ENCODE measurements at places on chromosomes 7 and 10.

GRCh38 chr10:33542752-33543505 is 208.5 kb upstream of the NRP1 start:
- DNase-seq = no peak

DNA sequence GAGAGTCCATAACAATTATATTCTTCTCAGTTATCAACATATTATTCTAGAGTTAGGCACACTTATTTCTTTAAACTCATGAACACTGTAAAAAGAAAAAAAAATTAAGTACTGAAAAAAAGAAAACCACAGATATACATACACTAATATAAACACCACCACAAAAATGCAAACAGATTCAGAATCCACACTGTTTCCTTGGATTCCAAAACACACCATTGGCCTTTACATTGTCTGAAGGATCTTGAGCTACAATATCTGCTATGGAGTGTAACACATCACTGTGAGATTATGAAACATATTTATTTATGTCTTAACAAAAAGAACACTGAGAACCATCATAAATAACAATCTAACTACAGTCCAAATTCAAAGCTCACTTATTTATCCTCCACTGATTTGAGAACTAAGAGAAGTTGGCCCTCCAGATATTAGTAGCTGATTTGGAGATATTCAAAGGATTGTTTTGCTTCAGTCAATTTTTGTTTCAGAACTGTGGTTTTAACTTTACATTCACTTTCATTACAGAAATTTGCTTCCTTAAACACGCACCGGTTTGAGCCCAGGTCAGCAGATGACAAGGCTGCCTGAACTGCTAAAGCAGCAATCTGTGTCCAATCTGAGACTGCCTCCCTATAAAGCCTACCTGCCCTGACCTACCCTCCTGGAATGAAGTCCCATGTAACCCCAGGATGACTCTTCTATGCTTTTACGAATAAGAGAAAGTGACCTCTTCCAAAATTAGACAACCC is 47.0 kb upstream of the CDK1 start:
- DNase-seq = peak; percentile 38

GRCh38 chr7:26815426-26815825 is 49.0 kb downstream of the SKAP2 start:
- DNase-seq = no peak

- no peak for DNase-seq
These were observed 60.7 kb downstream of the MINDY4 start for GRCh38 chr7:30831936-30832335.

DNA sequence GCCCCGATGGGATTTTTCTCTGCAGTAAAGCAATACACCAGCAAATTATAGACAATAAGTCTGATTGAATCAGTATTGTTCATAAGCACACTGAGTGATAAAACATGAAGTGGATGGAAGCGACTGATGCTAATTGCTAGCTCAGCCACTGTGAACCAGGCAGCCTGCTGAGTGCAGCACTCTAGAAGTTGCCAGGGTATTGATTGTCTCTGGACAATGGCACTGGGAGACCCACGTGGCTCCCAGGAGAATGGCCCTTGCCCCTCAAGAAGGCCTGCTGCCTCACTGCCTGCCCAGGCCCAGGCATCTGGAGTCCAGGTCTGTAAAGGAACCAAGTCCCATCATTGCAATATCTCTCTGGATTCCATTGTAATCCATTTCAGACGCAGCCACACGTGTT is 80.4 kb upstream of the TCERG1L start:
- DNase-seq = no peak

GRCh38 chr10:66176772-66177171 is 749.1 kb upstream of the LRRTM3 start:
- DNase-seq = no peak

GRCh38 chr7:22666732-22667131 is 60.3 kb upstream of the IL6 start:
- DNase-seq = no peak

DNA sequence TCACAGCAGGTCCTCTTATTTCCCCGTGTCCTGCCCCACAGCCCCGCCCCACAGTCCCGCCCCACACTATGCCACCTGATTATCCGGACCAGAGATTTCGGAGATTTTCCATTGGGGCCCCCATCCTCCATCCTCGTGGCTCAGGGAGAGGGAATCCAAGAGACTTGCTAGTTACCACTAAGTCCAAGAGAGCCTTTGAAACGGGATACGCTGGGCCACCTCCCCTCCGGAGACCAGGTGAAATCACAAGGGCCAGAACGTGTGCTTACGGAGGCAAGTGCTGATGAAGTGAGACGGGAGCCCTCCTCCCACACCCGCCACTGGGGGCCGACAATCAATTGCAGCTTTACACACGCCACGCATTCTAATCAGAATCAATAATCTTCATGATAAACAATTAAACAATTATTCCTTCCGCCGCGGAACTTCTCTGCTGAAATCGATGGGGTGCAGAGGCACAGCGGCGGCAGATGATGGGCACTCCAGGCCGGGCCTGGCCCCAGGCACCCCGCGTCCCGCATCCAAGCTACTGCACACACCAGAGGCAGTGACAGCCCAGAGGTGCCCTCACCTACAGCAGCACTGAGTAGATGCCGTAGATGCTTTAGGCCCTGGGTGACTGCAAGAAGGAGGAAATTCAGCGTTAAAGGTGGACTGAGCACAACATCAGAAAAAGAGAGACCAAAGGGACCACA is 534.0 kb upstream of the FOXK1 start:
- no peak for DNase-seq

GRCh38 chr10:36094096-36094495 is 452.0 kb upstream of the FZD8 start:
- DNase-seq = no peak

- peak; percentile 41 for DNase-seq
These were observed 3.7 kb upstream of the ELFN1 start for GRCh38 chr7:1666317-1666822.

DNA sequence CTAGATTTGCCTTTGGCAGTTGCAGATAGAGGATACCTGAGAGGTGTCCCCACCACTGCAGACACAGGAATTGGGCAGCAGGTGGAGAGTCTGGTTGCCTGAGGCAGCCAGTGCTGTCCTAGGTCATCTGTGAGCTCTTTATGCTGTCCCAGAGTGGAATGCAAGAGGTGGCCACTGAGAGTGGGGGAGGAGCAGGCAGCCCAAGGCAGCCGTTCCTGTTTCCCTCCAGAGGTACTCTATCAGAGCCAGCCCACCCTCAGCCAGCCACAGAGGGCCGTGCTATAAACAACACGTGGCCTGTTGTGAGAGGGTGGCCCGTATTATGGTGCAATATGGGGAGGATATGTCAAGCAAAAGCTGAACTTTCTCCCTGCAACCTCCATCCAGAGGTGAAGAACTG is 8.5 kb downstream of the LRRC18 start:
- no peak for DNase-seq

- no peak for DNase-seq
These were observed 10.5 kb upstream of the ADAMTS14 start for GRCh38 chr10:70661623-70662361.

- no peak for DNase-seq
These were observed 17.7 kb upstream of the GTPBP4 start for GRCh38 chr10:970311-971149.

GRCh38 chr7:157138101-157138423 is 664 bp upstream of the UBE3C start:
- no peak for DNase-seq

- DNase-seq = no peak
These were observed 37.1 kb downstream of the CPXM2 start for GRCh38 chr10:123854498-123854897.

- no peak for DNase-seq
These were observed 74.0 kb downstream of the WNT2 start for GRCh38 chr7:117248829-117249228.

DNA sequence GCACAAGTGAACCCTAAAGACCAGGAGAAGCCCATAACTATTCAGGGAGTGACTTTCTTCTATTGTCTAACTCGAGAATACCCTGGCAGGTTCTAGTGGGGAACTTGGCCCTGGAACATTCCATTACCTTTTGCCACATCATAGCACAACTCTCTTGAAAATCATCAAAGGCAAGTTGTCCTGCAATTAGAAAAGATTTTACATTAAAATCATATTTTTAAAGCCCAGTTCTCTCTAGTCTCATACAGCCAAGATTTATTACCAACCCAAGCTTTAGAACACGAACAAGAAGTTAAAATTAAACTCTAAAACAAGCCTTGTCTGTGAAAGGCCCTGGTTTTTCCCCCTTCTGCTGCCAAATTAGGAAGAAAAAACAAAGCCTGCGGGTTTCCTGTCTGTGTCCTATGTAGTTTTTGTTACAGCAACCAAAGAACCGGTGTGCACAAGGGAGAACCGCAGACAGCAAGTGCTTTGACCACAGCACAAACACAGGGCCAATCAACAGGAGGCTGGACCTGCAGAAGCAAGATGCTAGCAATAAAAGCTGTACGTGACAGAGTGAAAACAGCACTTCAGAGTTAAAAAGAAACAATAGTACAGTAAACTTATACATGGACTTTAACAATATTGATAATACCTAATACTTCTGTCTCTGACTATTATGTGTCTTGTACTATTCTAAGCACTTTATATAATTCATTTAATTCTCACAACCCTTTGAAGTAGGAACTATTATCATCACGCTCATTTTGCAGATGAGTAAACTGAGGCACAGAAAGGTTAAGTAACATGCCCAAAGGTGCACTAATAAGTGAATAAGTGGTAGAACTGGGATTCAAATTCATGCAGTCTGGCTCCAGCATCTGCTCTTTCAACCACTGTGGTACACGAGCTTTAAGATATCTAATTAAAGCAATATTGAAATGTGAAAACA is 65.8 kb downstream of the STK17A start:
- DNase-seq = peak; percentile 66

DNA sequence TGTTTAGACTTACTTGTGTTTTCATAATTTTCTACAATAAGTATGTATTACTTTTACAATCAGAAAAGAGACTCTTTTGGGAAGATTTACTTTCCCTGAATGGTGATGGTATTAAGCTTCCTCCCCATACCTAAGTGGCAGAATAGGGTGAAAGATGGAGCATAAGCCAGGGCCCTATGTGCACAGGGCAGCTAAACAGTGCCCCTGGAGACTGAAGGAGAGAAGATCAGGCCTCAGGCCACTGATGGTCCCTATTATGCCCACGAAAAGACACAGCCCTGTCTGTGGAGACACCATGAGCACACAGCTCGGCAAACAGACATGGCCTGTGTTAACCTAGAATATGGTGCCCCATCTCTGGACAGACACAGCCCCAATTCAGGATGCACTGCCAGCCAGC is 139.4 kb downstream of the OAT start:
- no peak for DNase-seq

DNA sequence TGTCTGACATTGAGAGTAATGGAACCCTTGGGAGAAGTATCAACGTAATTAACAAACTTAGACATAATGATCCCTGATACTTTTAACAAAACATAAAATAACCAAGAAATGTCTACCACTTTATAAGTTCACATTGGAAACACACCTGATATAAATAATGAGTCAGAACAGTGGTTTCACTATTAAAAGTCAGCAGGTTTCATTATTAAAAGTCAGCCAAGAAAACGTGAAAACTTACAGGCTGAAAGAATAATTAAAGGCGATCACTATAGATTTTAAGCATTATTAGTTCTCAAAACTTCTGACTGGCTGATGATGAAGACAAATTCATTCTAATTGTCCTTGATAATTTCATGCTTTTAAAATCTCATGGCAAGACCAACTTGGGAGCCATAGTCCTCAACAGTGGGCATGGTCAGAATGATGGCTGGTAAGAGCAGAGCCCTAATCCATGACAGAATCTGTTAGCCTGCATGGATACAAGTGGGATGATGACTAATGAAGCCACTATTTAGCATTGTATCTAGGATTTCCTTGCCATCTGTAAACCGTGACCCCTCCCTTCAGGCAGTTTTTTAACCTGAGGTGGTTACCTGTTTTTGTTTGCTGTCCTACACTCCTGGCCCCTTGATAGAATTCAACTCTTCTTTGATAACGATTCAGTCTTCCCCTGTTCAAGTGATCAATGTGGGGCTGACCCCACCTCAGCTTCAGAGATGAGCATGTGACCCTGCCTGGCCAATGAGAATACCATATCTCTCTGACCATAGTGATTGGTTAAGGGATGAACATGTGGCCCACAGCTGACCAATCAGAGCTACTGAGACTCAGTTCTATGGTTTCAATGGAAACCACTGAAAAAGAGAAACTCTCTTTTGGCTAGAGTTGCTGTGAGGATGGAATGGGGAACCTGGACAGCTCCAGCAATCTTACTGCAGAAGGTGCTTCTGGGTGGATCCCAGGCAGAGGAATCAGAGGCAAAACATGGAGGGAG is 151.0 kb downstream of the PLPP4 start:
- no peak for DNase-seq

DNA sequence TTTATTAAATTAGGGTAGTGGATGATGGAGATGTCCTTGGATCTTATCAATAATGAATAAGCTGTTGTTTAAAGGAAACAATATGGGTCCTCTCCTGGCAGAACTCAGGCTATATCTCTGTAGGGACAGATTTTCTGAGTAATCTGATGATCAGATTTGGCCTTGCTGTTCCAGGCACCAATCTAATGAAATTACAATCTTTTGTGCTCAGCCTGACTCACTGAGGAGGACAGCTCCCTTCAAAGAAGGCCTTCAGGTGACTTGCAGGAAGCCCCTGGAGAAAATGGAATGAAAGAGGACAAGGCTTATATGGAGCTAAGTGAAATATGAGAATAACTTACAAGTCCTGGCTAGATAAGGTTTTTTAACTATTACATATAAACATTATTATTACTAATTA is 486.4 kb upstream of the SORCS1 start:
- DNase-seq = no peak

DNA sequence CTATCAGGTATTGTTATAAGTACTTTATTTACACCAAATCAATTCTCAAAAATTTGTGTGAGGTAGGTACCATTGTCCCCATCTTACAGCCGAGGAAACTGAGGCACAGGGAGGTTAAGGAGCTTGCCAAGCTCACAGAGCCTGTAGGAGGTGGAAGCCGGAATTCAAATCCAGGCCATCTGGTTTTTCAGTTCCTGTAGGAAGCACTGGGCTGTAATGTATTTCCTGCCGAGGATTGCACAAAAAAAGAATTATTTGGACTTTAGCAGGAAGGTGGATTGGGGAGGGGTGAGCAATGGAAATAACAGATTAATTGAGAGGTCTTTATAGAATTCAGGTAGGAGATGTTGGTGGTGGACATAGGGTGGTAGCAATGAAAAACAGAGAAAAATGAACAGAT is 315.3 kb upstream of the AUTS2 start:
- DNase-seq = no peak

- DNase-seq = no peak
These were observed 420.2 kb upstream of the NFE2L3 start for GRCh38 chr7:25731846-25732245.

Measured in germinal center (tissue), 1 donor.